ENCODE measurements at places on chromosomes 5 and 9. TPM values are rescaled to one million over a fixed set of nuclear protein-coding genes. Genes with fewer than 3 reads are reported as not detected.

Gene LTC4S
- polyA plus RNA-seq = 2.0 TPM

Gene CARD6
- polyA plus RNA-seq = 2.0 TPM

Gene SHISAL2B
- 0.41 TPM for polyA plus RNA-seq

Gene ZFP37
- polyA plus RNA-seq = 4.7 TPM

Gene SOHLH1
- polyA plus RNA-seq = not detected

Gene GABRA6
- not detected for polyA plus RNA-seq

Gene PKD2L2
- 0.22 TPM for polyA plus RNA-seq

Gene TTC39B
- 2.2 TPM for polyA plus RNA-seq

Gene ADAMTS2
- 31.3 TPM for polyA plus RNA-seq

Gene TUSC1
- polyA plus RNA-seq = 9.6 TPM

Gene LHX2
- polyA plus RNA-seq = 0.88 TPM

Gene TLX3
- not detected for polyA plus RNA-seq

Gene COX7C
- polyA plus RNA-seq = 800 TPM

Gene GLIPR2
- polyA plus RNA-seq = 114 TPM

Gene PIK3R1
- 68.3 TPM for polyA plus RNA-seq

Gene DBH
- 0.96 TPM for polyA plus RNA-seq

Gene SNCAIP
- polyA plus RNA-seq = 9.1 TPM

Gene SHLD3
- 3.7 TPM for polyA plus RNA-seq

Gene PCDHGA11
- polyA plus RNA-seq = 3.3 TPM

Gene TMEM267
- polyA plus RNA-seq = 9.8 TPM

Gene ANKRD31
- polyA plus RNA-seq = 0.08 TPM

Gene TIFAB
- polyA plus RNA-seq = 0.13 TPM

Gene CARTPT
- not detected for polyA plus RNA-seq

Measured in muscle of back (tissue), 13 donors.